ENCODE measurements at places on chromosomes 11 and 22.

DNA sequence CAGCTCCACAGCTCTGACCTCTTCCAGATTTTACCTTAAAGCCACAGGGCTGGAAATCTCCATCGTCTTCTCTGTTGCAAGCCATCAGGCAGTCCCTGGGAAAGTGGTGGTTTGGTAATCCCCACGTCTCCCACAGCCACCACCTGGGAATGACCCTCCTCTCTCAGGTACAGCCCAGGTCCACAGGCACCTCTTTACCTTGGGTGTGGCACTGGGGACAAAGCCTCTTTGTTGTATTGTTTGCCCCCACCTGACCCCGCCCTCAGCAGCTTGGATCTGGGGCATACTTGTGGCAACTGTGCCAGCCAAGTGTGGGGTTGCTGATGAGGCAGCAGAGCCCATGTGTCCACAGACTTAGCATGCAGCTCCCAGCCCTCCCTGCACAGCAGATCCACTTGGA lies 77.6 kb downstream of the LRRC32 start:
- no peak for DNase-seq

DNA sequence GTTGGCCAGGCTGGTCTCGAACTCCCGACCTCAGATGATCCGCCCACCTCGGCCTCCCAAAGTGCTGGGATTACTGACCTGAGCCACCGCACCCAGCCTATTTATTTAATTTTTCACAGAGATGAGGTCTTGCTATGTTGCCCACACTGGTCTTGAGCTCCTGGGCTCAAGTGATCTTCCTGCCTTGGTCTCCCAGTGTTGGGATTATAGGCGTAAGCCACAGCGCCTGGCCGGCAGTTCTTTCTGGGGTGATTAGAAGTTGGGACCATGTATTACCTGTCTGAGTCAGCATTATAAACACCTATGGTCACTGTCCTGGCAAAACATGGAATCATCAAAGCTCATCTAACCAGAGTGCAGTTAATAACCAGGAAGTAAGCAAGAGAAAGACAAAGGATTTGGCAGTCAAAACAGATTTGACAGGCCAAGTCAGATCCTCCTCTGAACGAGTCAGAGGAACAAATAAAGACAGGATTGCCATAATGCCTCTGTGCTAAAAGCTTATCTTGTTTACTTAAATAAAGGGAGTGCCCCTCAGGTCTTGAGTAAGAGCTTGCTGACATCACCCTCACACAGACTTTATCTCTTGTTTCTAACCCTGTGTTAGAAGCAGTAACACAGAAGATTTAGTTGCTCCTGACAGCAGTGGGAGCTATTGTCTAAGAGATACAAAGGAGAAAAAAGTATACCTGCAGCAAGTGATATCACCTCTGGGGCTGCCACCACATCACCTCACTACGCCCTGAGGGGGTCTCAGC lies 3.7 kb downstream of the SERPIND1 start:
- DNase-seq: no peak

- DNase-seq: no peak
These were observed 5.2 kb downstream of the IGSF9B start for GRCh38 chr11:133951327-133952198.

DNA sequence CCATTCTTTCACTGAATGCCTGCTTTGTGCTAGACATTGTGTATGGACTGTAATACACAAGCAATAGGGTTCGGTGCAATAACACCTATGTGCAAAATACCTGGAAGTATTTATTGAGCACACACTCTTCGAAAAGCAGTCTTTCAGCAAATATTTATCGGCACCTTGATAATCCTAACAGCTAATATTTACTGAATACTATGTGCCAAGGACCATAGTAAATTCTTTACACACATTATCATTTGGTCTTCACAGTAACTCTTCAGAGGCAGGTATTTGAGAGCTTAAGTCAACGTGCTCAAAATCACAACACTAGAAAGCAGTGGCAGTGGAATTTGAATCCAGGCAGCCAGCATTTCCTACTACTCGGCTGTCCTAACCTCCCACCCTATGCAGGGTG lies 2.2 kb downstream of the B3GNT6 start:
- no peak for DNase-seq

DNA sequence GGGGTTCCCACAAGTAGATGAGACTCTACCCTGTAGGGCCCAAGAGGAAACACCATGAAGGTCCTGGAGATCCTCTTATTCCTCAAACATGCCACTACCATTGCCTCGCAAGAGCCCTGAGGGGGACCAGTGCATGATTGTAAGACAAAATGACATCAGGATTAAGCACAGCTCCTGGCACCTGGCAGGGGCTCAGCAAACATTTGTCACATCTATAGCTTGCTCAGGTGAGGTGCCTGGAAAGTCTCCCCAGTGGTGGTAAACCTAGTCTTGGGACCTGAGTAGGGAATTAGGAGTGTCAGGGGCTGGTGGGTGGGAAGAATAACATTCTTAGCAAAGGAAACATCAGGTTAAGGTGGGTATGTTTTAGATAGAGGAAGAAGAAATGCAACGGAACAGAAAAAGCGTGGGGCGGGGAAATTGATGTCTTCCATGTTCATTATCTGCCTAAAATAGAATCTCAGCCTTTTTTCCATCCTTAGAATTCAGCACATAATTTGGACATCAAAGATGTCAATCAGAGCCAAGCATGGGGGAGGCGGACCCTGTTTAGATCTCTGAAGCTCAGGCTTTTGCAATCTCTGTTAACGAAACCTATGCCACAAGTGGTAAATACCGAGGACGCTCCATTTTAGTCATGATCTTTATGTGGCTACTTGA lies 924 bp downstream of the YPEL1 start:
- no peak for DNase-seq

- DNase-seq: no peak
These were observed 8.8 kb downstream of the TCIRG1 start for GRCh38 chr11:68047437-68048290.

GRCh38 chr11:68002575-68002937 lies 1.3 kb downstream of the UNC93B1 start:
- DNase-seq: no peak

DNA sequence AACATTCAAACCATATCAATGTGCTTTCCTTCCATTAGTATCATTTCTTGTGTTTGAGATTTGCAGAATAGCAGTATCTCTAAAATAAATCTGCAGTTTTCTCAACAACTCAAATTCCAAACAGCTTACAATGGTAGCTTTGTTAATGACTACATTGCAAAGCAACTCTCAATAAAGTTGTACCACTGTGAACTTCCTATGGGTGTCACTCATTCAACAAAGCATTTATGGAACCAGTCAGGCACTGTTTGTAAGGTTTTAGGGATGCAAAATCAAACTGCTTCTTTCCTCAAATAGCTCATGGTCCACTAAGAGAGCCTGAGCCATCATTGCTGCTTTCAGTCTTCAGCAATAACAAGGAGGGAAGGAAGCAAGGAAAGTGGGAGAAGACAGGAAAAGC lies 91.0 kb downstream of the CCDC83 start:
- DNase-seq: no peak

- no peak for DNase-seq
These were observed 346 bp upstream of the ALG9 start for GRCh38 chr11:111871693-111872161.

DNA sequence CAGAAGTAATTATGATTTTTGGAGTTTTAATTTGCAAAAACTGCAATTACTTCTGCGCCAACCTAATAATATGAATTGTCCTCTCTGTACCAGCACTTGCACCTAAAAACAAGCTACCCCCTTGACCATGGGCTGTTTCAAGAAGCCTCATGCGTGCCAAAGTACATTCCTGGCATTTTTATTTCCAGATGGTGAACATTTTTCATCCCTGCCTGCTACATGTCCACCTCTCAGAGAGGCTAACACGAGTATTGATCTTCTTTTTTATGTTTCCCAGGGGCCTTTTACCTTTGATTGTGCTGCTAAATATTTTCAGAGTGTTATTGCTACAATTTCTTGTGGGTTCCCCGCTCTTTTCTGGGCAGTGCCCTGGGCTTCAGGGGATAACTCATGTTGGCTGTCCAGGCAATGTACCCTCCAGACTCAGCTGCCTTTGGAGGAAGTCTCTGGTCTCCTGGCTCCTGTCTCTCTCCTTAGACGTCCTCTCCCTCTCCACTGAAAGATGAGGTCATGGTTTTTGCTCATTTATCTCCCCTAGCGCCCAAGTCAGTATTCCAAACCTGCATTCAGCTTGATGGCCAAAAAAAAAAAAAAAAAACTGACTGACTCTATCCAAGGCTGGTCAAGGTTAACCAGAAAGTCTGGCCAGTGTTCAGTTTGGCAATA lies 86.2 kb upstream of the ASPHD2 start:
- no peak for DNase-seq

DNA sequence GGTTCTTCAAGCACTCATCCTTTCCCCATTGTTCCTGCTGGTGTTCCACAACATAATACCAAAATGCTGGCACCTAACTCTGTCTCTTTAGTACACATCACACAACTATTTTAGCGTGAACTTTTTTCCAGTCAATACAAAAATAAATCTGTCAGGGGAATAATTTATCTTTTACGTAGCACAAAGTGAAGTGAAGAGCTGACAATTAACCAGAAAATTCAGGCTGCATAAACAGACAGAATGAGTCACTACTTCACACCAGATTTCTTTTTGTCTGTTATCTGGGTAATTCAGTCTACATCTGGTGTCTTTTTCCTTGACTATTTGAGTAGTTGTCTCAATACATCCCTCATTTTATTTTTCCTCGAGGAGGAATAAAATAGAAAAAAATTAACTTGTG lies 7.9 kb upstream of the ETS1 start:
- no peak for DNase-seq

- peak; percentile 54 for DNase-seq
These were observed 52.9 kb downstream of the SYT13 start for GRCh38 chr11:45233121-45233803.

DNA sequence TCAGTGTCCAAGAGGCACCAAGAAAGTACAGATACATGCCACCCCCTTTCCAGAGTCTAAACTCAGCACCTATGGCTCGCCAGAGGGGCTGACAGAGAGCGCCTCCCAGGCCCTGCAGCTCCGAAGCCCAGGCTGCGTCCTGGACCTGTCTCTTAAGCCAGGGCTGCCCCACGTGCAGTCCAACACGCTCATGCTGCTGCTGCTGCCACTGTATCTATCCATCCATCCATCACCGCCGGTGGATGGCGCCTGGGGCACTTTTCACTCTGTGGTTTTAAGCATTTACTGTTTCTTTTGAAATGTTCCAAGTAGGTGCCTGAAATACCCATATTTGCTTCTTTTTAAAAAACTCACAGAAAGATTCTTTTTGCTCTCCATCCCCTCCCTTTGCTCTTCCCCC lies 41.8 kb downstream of the MACROD1 start:
- no peak for DNase-seq

- DNase-seq: no peak
These were observed 134.6 kb downstream of the CCDC34 start for GRCh38 chr11:27228232-27228905.

GRCh38 chr11:112658431-112658878 lies 302.8 kb upstream of the NCAM1 start:
- DNase-seq: no peak

GRCh38 chr11:73177778-73178539 lies 35.8 kb upstream of the FCHSD2 start:
- no peak for DNase-seq

- no peak for DNase-seq
These were observed 7.2 kb downstream of the CEP164 start for GRCh38 chr11:117334896-117335295.

DNA sequence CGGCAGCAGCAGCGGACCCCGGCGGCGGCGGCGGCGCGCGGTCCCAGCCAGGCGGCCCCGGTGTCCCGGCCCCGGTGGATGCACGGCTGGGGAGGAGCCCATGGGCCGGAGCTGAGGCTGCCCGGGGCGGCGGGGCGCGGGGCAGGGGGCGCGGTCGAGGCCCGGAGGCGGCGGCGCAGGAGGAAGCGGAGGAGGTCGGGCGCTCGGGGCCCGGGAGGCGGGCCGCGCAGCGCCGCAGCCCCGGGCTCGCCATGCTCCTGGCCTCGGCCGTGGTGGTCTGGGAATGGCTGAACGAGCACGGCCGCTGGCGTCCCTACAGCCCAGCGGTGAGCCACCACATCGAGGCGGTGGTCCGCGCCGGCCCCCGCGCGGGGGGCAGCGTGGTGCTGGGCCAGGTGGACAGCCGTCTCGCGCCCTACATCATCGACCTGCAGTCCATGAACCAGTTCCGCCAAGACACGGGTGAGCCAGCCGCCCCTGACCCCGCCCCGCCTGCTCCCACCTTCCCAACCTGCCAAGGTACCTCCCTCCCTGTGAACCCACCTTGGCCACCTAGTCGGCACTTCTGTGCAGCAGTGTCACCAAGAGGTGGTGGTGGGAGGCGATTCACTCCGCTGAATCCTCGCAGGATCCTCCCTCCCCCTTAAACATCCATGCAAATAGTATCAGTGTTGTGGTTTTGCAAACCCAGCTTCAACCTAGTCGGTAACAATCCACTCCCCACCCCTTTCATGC lies 580 bp downstream of the DTX4 start:
- no peak for DNase-seq

GRCh38 chr11:64472593-64473455 lies 113.9 kb downstream of the RPS6KA4 start:
- DNase-seq: no peak

- DNase-seq: no peak
These were observed 345.4 kb upstream of the KIRREL3 start for GRCh38 chr11:127345819-127346459.

GRCh38 chr11:133347988-133348387 lies 184.3 kb downstream of the OPCML start:
- no peak for DNase-seq

DNA sequence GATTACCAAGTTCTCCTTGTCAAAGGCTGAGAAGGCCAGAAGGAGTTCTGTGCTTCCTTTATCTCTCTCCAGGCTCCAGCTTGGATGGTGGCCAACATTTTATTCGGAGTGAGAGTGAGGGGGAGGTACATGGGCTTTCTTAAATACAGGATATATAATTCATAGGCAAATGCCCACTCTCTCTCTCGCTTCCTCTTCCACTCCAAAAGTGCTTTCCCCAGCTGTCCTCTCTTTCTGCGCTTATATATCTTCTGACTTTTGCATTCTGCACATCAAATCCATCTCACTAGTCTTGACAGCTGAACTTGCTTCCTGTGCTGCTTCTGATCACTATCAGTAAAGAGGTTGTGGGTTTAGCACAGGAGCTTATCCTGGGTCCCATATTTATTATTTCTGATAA lies 125.4 kb upstream of the ARHGAP20 start:
- no peak for DNase-seq

GRCh38 chr22:48265000-48265625 lies 1502.7 kb downstream of the TBC1D22A start:
- DNase-seq: no peak

DNA sequence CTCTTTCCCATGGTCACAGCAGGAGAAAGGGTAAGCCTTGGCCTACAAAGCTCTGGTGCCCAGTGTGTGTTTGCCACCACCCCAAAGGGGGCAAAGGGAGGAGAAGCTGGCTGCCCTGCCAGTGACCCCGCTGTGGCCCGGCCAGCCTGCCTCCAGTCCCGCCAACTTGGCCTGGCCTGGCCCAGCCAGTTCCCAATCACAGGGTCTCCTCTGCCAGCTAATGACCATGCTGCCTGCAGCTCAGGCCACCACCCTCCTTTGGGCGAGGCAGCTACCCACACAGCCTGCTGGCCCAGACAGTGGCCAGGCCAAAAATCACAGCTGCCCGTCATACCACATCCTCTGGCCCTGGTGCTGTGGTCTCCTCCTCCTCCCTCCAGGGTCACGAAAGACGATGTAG lies 5.1 kb downstream of the GDPD5 start:
- DNase-seq: no peak

- no peak for DNase-seq
These were observed 34.5 kb upstream of the SORL1 start for GRCh38 chr11:121417607-121418006.

Data from iPS DF 6.9 (cell line).